ENCODE measurements at places on chromosomes 16 and 17.

DNA sequence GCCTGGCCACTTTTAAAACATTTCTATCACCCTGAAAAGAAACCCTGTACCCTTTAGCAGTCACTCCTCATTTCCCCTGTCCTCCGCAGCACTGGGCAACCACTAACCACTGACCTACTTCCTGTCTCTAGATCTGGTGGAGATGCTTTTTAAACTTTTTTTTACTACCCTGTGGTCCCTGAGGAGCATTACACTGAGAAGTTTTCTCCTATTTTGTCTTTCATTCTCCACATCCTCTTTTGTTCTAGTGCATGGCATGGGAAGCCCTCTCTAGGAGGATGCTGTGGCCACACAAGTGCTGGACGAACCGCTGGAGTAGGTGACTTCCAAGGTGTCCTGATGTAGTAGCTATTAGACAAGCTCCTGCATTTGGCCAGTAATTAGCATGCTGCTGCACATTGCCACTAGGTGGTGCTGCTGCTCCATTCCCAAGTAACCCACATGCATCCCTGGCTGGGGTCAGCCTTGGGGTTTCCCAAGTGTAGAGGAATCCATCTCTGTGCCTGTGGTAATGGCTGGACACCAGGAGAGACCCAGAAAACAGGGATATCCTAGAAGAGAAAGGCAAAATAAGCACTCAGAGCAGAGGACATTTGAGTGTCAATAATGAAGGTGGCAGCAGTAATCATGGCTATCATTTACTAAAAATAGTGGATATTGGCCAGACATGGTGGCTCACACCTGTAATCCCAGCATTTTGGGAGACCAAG is 143.8 kb upstream of the CRHR1 start:
- peak; percentile 65 for DNase-seq

DNA sequence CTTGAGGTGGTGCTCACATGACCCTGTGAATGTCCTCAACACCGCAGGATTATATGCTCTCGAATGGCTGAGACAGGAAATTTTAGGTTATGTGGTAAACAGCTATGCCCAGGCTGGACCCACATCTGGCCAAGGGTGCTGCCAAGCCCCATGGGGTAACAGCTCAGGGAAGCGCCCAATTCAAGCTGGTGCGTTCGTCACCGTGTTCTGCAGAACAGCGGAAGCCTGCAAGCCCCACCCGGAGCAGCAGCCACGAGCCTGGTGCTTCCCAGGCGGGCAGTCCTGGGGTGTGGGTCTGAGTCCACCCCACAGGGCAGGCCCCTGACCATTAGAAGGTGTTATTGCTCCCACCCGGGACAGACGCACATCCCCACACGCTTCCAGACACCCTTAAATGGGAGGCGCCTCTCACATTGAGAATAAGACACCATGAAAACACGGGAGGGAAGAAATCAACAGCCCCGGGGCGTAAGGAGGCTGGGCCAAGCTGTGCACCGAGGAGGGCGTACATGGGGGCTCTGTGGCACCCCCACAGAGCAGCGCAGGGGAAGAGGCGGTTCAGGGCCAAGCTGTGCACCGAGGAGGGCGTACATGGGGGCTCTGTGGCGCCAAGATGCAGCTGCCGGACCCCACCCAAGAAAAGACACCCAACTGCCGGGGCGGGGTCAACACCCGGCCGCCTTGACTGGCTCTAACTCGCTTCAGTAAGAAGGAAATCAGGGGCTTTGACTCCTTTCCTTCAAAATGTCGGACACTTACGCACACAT is 2.9 kb upstream of the CYBA start:
- DNase-seq, result no peak

DNA sequence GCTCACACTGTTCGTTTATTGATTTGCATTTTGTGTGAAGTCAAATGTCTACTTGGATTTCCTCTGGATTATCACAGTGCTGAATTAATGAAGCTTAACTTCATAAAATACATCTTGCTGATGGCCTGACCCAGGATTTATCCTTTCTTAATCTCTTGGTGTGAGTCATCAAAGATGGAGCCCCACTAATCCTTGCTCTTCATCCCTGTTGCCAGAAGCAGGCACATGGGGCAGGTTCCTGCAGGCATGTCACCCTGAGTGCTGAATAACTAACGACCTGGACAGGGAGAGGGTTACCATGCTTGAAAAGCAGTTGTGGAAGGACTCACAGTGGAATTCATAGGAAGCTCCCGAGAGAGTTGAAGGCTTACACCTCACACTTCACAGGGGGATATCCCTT is 56.0 kb upstream of the FA2H start:
- DNase-seq, result no peak

GRCh38 chr16:84103678-84104077 is 13.1 kb downstream of the MBTPS1 start:
- no peak for DNase-seq

All from CD4-positive, alpha-beta T cell treated with Interleukin-6 at 100 ng/mL for 8 hours (primary cell).